H7 (cell line): ENCODE measurements at places on chromosomes 1 and 21. TPM values are rescaled to one million over a fixed set of nuclear protein-coding genes. Genes with fewer than 3 reads are reported as not detected.

OR2L8 gene
- not detected in 2 replicates for total RNA-seq

GJB5 gene
- total RNA-seq = 0.48 TPM in 1 of 2 replicates, not detected in the other

SMIM11 gene
- total RNA-seq = 0.85 and 1.1 TPM in 2 replicates

ETNK2 gene
- 44.3 and 57.7 TPM in 2 replicates for total RNA-seq

HSD3B2 gene
- total RNA-seq = 0.07 TPM in 2 replicates

CD244 gene
- not detected in 2 replicates for total RNA-seq

PARS2 gene
- 25.2 and 27.9 TPM in 2 replicates for total RNA-seq

ALG14 gene
- 0.67 and 0.73 TPM in 2 replicates for total RNA-seq

FAM167B gene
- total RNA-seq = 3.1 and 4.1 TPM in 2 replicates
